Esophagus squamous epithelium (tissue), 5 donors: ENCODE measurements at places on chromosomes 11 and 22.

DNA sequence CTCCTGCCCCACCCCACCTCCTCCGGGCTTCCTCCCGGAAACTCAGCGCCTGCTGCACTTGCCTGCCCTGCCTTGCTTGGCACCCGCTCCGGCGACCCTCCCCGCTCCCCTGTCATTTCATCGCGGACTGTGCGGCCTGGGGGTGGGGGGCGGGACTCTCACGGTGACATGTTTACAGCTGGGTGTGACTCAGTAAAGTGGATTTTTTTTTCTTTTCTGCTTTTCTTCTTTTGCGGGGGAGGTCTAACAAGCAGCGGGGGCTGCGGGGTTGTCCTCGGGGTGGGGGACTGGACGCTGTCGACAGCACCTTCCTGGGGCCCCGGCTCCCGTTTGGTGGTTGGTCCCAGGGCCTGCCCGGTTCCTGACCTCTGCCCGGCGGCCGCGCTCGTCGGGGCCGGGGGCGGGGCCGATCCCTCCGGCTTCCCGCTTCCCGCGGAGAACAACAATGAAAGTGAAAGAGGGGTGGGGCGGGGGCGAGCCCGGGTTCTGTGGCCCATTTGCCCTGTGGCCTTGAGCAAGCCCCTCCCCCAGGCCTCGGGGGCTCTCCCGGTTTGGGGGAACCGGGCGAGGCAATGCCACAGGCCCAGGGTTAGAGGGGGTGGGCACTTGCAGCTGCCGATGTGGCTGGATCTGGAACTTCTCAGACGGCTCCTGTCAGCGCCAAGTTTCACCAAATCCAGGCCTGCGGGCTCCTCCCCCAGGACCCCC, 975 bp upstream of the MDK start:
- DNase-seq: no peak

DNA sequence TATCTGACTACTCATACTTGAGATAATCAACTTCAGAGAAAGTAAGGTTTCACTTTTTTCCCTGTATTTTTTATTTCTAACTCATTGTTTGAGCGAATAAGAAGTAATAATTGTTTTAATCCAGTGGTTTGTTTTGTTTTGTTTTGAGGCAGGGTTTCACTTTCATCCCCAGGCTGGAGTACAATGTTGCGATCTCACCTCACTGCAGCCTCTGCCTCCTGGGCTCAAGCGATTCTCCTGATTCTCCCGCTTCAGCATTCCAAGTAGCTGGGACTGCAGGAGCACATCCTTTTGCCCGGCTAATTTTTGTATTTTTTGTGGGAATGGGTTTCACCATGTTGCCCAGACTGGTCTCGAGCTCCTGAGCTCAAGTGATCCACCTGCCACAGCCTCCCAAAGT, 8.6 kb downstream of the GTF2H1 start:
- DNase-seq: no peak

GRCh38 chr22:43465291-43466015, 53.6 kb downstream of the MPPED1 start:
- no peak for DNase-seq

GRCh38 chr11:128733440-128734102, 39.7 kb downstream of the FLI1 start:
- DNase-seq: no peak

GRCh38 chr22:36277482-36278291, 24.8 kb downstream of the APOL1 start:
- no peak for DNase-seq

- DNase-seq: no peak
These were observed 924.6 kb upstream of the FAT3 start for GRCh38 chr11:91299980-91300379.

DNA sequence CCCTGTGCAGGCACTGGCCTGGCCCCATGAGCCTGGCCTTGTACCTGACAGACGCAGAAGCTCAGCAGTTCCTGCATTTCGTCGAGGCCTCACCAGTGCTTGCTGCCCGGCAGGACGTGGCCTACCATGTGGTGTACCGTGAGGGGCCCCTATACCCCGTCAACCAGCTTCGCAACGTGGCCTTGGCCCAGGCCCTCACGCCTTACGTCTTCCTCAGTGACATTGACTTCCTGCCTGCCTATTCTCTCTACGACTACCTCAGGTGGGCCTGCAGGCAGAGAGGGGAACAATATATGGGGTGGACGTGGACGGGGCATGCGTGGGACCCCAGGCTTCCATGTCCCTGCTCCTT, 4.9 kb downstream of the LARGE2 start:
- DNase-seq: no peak

DNA sequence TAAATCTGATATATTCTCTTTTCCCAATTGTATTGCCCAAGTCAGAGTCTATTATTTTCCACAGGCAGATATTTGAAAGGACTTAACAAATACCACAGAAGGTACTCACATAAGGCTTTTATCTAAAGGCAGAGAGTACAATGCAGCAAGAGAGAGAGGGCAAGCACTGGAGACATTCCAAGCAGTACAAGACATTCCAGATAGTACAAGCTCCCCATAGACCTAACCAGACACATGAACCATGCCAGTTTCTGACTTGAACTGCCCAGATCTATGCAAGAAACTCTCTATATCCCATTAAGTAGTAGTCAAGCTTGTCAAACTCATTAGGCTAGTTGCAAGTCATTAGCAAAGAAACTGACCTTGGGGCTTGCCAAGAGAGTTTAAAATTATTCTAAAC, 11.2 kb upstream of the MS4A6E start:
- DNase-seq: no peak

GRCh38 chr22:42977569-42977968, 37.4 kb downstream of the PACSIN2 start:
- no peak for DNase-seq

DNA sequence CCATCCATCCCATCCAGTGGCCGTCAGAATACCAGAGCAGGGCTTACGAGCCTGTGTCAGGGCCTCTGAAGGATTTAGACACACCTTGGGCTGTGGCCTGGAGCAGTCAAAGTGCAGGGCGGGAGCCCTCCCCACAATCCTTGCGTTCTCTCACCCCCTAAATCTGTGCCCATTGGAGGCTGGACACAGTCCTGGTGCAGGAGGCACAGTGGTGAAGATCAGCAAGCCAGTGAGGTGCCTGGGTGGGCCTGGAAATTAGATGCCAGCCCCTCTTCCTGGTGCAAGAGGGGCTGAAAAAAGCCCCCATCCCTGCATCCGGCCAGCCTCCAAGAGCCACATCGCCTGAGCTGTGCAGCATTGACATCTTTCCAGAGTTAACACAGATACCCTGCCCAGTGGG, 1045.8 kb downstream of the TBC1D22A start:
- DNase-seq: no peak

- no peak for DNase-seq
These were observed at the start of gene CNGA4 for GRCh38 chr11:6238902-6239301. Gene CNGA4, plus strand, starts transcription at chr11:6239089. Its CDS starts 118 bp downstream, at chr11:6239207.

DNA sequence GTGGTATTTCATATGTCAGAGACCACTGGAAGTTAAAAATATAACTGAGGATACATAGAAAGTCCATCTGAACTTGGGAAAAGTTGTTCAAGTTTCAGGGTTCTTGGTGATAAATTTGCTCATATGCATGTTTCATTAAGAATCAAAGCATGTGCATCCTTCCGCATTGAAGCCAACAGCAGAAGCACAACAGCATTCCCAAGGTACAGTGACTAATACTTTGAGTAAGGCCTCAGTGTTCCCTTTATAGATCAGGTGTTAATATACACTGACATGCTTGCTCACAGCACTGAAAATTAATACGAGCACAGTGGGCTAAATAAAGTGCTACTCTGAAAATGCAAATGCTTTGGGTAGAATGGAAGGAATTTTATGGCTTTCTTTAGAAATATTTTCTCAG, 691.1 kb downstream of the METTL15 start:
- no peak for DNase-seq

GRCh38 chr11:44998051-44998450, 47.4 kb upstream of the TP53I11 start:
- DNase-seq: no peak

DNA sequence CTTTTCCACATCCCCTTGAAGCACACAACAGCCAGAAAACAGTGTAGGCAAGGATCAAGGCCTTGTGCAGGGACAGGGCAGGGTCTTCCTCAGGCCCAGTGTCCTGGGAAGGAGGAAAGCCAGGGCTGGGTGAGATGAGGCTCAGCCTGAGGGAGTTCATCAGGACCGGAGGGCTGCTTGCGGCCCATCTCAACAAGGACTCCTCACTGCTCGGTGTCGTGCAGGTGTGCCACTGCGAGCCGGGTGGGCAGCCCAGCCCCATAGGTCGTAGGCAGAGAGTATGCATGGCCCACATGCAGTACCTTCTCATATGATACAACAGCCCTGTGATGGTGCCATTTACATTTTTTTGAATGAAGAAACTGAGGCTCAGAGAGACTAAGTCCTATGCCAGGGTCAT, 12.9 kb downstream of the SHISA8 start:
- no peak for DNase-seq

DNA sequence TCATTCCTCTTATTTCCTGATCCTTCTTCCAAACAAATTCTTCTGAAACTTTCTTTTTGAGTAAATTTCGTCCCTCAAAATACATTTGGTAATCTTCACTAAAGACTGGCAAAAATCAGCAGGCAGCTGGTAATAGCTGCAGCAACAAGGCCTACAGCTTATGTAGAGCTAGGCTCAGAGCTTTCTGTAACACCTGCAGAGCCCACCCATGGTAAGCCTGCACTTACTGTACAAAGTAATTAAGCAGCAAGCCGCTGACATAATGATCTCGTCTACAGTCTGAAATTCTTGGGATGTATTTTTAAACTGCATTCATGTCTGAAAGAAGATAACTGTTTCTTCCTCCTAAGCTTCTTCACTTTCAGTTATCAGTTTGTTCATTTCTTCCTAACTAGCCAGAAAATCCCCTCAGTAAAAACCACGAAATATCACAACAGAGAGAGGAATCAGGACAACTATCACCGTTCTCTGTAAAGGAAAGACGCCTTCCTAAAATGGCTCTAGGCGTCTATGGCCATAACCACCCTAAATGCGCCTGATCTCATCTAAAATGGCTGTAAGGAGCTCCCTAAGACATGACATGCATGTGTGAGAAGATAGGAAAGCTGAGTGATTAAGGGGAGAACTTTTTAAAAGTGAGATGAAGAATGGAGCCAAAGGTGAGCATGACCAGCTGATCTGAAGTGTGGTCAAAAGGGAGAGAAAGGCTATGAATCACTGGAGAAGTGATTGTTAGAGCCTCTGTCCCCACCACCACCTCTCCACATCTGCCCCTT, 56.2 kb downstream of the DENND5A start:
- no peak for DNase-seq

- no peak for DNase-seq
These were observed 31.7 kb downstream of the NEAT1 start for GRCh38 chr11:65454311-65454695.

GRCh38 chr11:77126861-77127234, 1.2 kb upstream of the MYO7A start:
- no peak for DNase-seq

GRCh38 chr11:117011541-117011898, 86.7 kb downstream of the SIK3 start:
- no peak for DNase-seq

- no peak for DNase-seq
These were observed 1.7 kb upstream of the CRYBB1 start for GRCh38 chr22:26619510-26619909.

GRCh38 chr11:83569134-83569805, 283.1 kb upstream of the CCDC90B start:
- DNase-seq: no peak
